ENCODE measurements at places on chromosomes 4 and X. TPM values are rescaled to one million over a fixed set of nuclear protein-coding genes. Genes with fewer than 3 reads are reported as not detected.

DNA sequence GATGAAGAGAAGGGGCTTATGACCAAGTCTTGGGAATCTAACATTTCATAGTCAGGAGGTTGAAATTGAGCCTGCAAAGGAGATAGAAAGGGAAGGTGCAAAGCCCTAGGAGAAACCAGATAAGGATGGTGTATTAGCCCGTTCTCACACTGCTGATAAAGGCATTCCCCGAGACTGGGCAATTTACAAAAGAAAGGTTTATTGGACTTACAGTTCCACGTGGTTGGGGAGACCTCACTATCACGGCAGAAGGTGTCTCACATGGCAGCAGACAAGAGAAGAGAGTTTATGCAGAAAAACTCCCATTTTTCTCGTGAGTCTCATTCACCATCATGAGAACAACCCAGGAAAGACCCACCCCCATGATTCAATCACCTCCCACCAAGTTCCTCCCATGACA lies 129.5 kb upstream of the LNX1 start:
- no peaks in the 10 kb centered on the region for H3K4me1 ChIP-seq
- no peaks in the 10 kb centered on the region for H3K36me3 ChIP-seq
- H3K4me3 ChIP-seq: no peak overlapping the region
- DNase-seq: no peak

DNA sequence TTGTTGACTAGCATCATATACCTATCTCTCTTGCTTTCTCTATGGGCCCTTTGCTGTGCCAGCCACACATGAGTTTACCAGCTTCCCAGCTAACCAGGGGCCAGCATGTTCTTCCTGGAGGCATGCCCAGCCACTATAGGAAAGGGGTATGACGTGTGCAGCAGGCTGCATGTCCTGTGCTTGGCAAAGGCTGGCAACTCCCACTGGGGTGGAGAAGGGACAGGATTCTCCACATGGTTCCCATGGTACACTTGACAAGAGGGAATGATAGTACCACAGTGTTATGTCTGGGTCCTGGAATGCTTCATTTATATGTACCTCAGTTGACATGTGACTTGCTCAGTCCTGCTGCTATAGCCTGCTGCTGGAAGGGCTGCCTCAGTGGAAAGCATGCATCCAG lies 78.8 kb downstream of the TMEM164 start:
- no peaks in the 10 kb centered on the region for H3K27me3 ChIP-seq
- no peak overlapping the region for H3K27ac ChIP-seq
- peaks cover 7% of the 10 kb centered on the region for H3K36me3 ChIP-seq
- no peak overlapping the region for H3K4me3 ChIP-seq
- no peak for DNase-seq

DNA sequence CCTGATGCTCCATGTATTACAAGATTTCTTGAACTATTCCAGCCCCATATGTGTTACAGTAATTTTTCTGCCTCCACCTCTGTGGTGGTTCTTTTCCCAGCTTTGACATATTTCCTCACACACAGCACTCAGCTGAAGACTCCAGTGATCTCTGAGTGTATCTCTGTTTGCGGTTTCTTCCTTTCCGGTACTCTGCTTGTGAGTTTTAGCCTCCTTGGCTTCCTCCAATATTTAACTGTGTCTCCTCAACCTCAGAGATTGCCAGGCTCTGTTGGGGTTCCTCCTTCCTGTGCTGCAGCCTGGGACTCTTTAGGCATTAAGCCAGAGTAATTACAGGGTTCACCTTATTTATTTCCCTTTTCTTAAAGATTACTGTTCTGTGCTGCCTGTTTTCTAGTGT lies 73.2 kb downstream of the NFKB1 start:
- no peak for DNase-seq
- peaks cover 62% of the 10 kb centered on the region for H3K4me1 ChIP-seq
- H3K4me3 ChIP-seq: no peak overlapping the region

GRCh38 chr4:183249854-183250253 lies 70.2 kb downstream of the CLDN22 start:
- H3K27me3 ChIP-seq: no peaks in the 10 kb centered on the region
- H3K4me3 ChIP-seq: no peak overlapping the region
- H3K36me3 ChIP-seq: no peaks in the 10 kb centered on the region
- no peak overlapping the region for H3K27ac ChIP-seq

DNA sequence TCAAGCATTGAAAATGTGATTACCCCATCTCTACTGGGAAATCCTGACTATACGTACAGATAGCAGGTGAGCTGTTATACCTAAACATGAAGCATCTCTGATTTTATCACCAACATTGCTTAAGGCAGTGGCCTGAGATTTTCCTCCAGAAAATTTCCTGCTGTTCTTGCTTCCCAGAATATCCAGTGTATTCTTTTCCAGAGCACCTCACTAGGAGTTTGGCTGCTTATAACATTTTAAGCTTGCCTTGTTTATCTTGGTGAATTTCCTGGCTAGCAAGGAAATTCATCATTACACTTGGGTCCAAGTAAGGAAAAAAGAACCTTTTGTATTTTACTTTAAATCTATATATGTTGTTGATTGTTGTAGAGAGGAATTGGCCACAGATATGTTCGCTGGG lies 73.0 kb upstream of the CLCN4 start:
- no peaks in the 10 kb centered on the region for H3K27me3 ChIP-seq
- H3K4me3 ChIP-seq: no peak overlapping the region
- H3K36me3 ChIP-seq: peaks cover 2% of the 10 kb centered on the region
- H3K4me1 ChIP-seq: peaks cover 48% of the 10 kb centered on the region
- DNase-seq: no peak
- no peak overlapping the region for H3K27ac ChIP-seq

DNA sequence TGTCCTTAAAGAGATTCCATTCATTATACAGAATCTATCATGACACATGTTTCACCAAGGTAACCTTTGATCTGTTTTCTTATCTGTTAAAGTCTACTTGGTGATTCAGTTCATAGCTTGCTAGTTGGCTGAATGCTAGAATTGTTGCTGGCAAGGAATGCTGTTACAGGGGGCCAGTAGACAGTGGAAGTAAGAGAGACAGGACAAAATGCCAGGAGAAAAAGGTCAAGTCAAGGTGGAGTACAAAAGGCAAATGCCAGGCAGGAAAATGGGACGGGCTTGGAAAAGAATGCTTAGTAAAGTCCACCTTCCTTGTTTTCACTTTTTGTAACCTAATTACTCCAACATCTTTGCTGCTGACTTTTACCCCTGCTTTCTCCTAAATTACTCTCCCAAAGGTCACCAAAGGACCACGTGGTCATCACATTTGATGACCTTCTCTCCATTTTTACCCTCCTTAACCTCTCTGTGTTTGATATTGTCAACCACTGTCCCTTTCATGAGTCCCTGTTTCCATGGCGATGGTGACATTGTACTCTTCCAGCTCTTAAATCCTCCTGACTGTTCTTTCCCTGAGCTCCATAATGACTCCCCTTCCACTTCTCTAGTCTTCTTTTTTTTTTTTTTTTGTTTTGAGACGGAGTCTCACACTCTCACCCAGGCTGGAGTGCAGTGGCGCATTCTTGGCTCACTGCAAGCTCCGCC lies 24.5 kb upstream of the TAPT1 start:
- H3K36me3 ChIP-seq: peaks cover 20% of the 10 kb centered on the region
- no peaks in the 10 kb centered on the region for H3K27me3 ChIP-seq
- H3K4me1 ChIP-seq: peaks cover 4% of the 10 kb centered on the region

DNA sequence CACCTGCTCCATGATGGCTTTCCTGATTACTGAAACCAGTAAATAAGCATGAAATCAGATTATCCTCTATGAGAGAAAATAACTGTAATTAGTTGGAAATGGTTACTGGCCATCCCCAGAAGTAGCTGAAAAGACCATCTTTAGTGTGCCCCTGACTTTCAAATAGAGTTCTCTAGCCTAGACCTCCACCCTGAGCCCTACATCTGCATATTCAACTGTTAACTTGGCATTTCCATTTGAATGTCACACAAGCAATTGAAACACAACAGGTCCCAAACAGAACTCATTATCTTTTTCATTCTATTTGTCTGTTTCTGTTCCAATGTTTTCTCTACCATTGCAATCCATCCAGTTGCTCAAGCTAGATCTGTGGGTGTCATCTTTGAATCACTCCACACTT lies 952.3 kb downstream of the RPA4 start:
- no peak for DNase-seq
- no peaks in the 10 kb centered on the region for H3K27me3 ChIP-seq
- no peak overlapping the region for H3K27ac ChIP-seq
- H3K4me3 ChIP-seq: no peak overlapping the region
- H3K4me1 ChIP-seq: no peaks in the 10 kb centered on the region

GRCh38 chr4:77204621-77205020 lies 47.6 kb downstream of the CCNG2 start:
- H3K4me3 ChIP-seq: no peak overlapping the region
- H3K27me3 ChIP-seq: peaks cover 1% of the 10 kb centered on the region
- H3K36me3 ChIP-seq: no peaks in the 10 kb centered on the region
- H3K4me1 ChIP-seq: peaks cover 6% of the 10 kb centered on the region
- H3K27ac ChIP-seq: no peak overlapping the region

GRCh38 chr4:2251795-2252529 lies 9.9 kb downstream of the MXD4 start:
- H3K27me3 ChIP-seq: no peaks in the 10 kb centered on the region
- peaks cover 1% of the 10 kb centered on the region for H3K36me3 ChIP-seq
- H3K27ac ChIP-seq: no peak overlapping the region
- DNase-seq: no peak
- no peak overlapping the region for H3K4me3 ChIP-seq

DNA sequence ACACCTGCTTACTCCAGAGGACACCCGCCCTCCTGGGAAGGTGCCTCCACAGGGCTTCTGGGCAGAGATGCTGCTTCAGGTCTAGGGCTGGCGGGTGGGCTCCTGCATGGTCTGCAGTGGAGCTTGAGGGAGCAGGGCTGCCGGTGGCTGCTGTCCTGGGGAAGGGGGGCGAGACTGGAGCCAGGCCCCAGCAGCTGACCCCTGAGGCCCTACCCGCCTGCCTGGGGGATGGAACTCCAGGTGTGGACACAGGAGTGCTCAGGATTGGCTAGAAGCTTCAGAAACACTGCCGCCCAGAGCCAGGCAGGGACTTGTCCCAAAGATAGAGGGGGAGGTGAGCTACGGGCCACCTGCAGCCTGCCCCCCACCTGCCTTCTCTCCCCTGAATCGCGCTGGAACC lies 33.0 kb upstream of the ADRA2C start:
- no peak overlapping the region for H3K27ac ChIP-seq
- no peak overlapping the region for H3K4me3 ChIP-seq
- H3K4me1 ChIP-seq: no peaks in the 10 kb centered on the region
- DNase-seq: no peak
- H3K27me3 ChIP-seq: peaks cover 9% of the 10 kb centered on the region

GRCh38 chr4:120718979-120719566 lies 203.5 kb downstream of the PRDM5 start:
- H3K4me1 ChIP-seq: no peaks in the 10 kb centered on the region
- no peak overlapping the region for H3K4me3 ChIP-seq
- DNase-seq: peak; percentile 26
- no peaks in the 10 kb centered on the region for H3K36me3 ChIP-seq
- peaks cover 5% of the 10 kb centered on the region for H3K27me3 ChIP-seq
- H3K27ac ChIP-seq: no peak overlapping the region

DNA sequence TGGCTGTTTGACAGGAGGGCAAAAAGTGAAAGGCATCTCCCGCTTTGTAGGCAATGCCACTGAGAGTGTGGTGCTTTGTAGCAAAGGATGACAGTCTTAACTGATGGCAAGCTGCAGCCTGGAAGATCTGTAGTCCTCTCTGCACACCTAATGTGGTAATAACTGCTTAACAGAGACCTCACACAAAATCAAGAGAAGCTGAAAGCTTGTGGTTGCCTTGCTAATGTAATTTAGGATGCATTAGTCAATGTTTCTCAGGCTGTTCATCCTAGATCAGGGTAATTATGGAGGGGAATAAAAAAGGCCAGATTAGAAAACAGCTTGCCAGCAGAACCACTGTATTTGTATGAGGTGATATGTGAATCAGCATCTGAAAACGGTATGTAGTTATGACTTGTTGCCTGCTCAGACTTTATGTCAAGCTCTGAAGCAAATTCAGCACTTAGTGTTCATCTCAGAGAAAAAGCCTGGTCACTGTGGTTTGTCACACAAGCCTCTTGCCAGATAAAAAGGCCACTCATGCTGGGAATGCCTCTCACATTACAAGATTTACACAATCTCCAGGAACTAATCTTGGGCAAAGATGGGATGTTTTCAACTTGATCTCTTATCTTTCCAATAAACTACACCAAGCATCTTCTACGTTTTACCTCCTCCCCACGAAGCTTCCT lies 130.8 kb downstream of the ENOX2 start:
- no peak overlapping the region for H3K27ac ChIP-seq
- no peak overlapping the region for H3K4me3 ChIP-seq
- peaks cover 6% of the 10 kb centered on the region for H3K36me3 ChIP-seq
- no peak for DNase-seq

- H3K27ac ChIP-seq: no peak overlapping the region
- DNase-seq: no peak
- H3K36me3 ChIP-seq: no peaks in the 10 kb centered on the region
- H3K27me3 ChIP-seq: no peaks in the 10 kb centered on the region
- H3K4me3 ChIP-seq: no peak overlapping the region
- no peaks in the 10 kb centered on the region for H3K4me1 ChIP-seq
These were observed 705.4 kb downstream of the RAB28 start for GRCh38 chr4:12778706-12779105.

- no peak for DNase-seq
- peaks cover 8% of the 10 kb centered on the region for H3K36me3 ChIP-seq
- H3K27ac ChIP-seq: no peak overlapping the region
- no peaks in the 10 kb centered on the region for H3K27me3 ChIP-seq
- H3K4me3 ChIP-seq: no peak overlapping the region
- H3K4me1 ChIP-seq: peaks cover 13% of the 10 kb centered on the region
These were observed 196.0 kb upstream of the RBPJ start for GRCh38 chr4:26124753-26125321.

- H3K27ac ChIP-seq: no peak overlapping the region
- H3K36me3 ChIP-seq: no peaks in the 10 kb centered on the region
- no peak overlapping the region for H3K4me3 ChIP-seq
- no peaks in the 10 kb centered on the region for H3K4me1 ChIP-seq
- no peaks in the 10 kb centered on the region for H3K27me3 ChIP-seq
These were observed 293.4 kb upstream of the BOD1L1 start for GRCh38 chr4:13920901-13921300.

DNA sequence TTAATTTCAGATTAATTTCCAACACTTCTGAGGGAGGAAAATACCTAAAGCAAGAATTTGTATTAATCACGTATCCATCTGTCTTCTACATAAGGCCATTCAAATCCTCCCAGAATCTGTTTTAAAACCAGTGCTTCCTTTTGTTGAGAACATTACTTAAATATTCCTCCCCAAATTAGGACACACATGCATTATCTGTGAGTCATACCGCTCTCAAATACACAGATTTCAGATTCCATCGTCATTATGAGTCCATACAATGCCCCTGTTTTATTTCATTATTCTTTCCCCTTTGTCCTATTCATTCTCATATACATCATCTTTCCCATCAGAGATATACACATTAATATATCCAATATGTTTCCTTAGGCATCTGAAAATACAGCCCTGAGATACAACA lies 57.3 kb upstream of the PRSS12 start:
- H3K36me3 ChIP-seq: no peaks in the 10 kb centered on the region
- no peaks in the 10 kb centered on the region for H3K4me1 ChIP-seq
- DNase-seq: no peak
- H3K27me3 ChIP-seq: peaks cover 4% of the 10 kb centered on the region
- H3K4me3 ChIP-seq: no peak overlapping the region

The CYSLTR1 gene
- total RNA-seq: 1.8 TPM

The TMPRSS11B gene
- total RNA-seq: not detected

The PRRG1 gene
- not detected for total RNA-seq

The TMEM156 gene
- total RNA-seq: 28.0 TPM

The PHKA2 gene
- total RNA-seq: 23.6 TPM

The DIAPH2 gene
- total RNA-seq: 10.6 TPM

The AFP gene
- total RNA-seq: not detected

The PRDM8 gene
- 4.3 TPM for total RNA-seq

The DMRTC1B gene
- not detected for total RNA-seq

The C4orf36 gene
- total RNA-seq: not detected

The MAGEA2B gene
- total RNA-seq: not detected

The LRP2BP gene
- 0.48 TPM for total RNA-seq
